NCI-H1436 treated with DMSO at 0.1 percent for 48 hours (cell line): ENCODE measurements at places on chromosomes 16 and 17.
A peak's percentile ranks its signal among the peaks of the same experiment; 100 is the strongest.

- DNase-seq: no peak
These were observed 37.2 kb downstream of the CDK5R1 start for GRCh38 chr17:32523827-32524552.

- DNase-seq: no peak
These were observed 14.1 kb downstream of the FAM20A start for GRCh38 chr17:68587026-68587425.

- DNase-seq: no peak
These were observed 3.8 kb upstream of the KIF2B start for GRCh38 chr17:53818929-53819328.

DNA sequence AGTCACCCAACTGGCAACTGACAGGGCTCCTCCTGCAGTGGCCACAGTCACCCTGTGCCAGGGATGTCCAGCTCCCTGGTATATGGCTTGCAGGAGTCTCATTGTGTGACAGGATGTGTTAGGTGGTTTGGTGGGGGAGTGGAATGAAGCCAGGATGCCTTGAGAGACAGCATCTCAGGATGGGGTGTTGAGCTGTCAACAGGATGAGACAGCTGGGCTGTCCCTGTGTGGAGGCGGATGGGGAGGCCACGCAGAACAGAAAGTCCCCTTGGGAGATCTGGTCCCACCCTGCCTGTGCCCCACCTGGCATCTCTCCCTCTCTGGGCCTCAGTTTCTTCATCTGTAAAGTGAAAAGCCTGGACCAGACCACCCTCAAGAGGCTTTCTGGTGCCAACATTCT lies 9.5 kb upstream of the ZNF469 start:
- no peak for DNase-seq

GRCh38 chr17:69874175-69874670 lies 200.8 kb upstream of the KCNJ16 start:
- no peak for DNase-seq

GRCh38 chr16:719815-720446 lies 1.0 kb upstream of the ANTKMT start:
- DNase-seq: no peak

- no peak for DNase-seq
These were observed at the start of gene TNFSF12 for GRCh38 chr17:7548585-7549400. TSS of gene TNFSF12 (plus strand) at chr17:7549058. CDS start at chr17:7549154, 96 bp downstream.

GRCh38 chr16:83045790-83046189 lies 419.0 kb downstream of the CDH13 start:
- no peak for DNase-seq

GRCh38 chr17:58318065-58318481 lies 10.5 kb downstream of the TSPOAP1 start:
- no peak for DNase-seq

GRCh38 chr17:74960570-74961342 lies 11.8 kb downstream of the HID1 start:
- no peak for DNase-seq

DNA sequence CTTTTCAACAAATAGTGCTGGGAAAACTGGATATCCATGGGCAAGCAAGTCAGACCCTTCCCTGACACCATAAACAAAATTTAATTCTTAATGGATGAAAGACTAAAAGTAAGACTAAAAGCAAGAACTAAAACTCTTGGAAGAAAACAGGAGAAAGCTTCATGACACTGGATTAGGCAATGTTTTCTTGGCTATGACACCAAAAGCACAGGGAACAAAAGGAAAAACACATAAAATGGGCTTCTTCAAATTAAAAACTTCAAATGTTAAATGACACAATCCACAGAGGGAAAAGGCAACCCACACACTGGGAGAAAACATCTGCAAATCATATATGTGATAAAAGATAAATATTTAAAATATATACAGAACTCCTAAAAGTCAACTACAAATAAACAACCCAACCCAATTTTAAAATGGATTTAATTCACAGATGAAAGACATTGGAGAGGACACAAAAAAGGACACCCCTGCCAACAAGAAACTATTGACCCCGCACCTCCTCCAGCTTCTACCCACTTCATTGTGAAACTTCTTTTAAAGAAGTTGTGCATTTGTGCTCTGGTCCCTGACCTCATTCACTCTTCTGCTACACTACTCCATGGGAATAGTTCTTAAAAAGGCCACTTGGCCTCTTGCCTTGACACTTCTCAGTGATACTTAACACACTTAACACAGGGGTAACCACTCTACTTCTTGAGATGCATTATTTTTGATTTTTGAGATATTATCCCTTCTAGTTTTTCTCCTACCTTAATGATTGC lies 80.3 kb downstream of the TRIM37 start:
- no peak for DNase-seq

GRCh38 chr17:5600041-5600440 lies 15.7 kb upstream of the NLRP1 start:
- DNase-seq: no peak

- no peak for DNase-seq
These were observed 87.9 kb downstream of the CCDC182 start for GRCh38 chr17:57657211-57657610.

- DNase-seq: no peak
These were observed 66.7 kb downstream of the RPGRIP1L start for GRCh38 chr16:53636978-53637377.

GRCh38 chr17:49980703-49981197 lies 11.8 kb downstream of the DLX4 start:
- DNase-seq: no peak

DNA sequence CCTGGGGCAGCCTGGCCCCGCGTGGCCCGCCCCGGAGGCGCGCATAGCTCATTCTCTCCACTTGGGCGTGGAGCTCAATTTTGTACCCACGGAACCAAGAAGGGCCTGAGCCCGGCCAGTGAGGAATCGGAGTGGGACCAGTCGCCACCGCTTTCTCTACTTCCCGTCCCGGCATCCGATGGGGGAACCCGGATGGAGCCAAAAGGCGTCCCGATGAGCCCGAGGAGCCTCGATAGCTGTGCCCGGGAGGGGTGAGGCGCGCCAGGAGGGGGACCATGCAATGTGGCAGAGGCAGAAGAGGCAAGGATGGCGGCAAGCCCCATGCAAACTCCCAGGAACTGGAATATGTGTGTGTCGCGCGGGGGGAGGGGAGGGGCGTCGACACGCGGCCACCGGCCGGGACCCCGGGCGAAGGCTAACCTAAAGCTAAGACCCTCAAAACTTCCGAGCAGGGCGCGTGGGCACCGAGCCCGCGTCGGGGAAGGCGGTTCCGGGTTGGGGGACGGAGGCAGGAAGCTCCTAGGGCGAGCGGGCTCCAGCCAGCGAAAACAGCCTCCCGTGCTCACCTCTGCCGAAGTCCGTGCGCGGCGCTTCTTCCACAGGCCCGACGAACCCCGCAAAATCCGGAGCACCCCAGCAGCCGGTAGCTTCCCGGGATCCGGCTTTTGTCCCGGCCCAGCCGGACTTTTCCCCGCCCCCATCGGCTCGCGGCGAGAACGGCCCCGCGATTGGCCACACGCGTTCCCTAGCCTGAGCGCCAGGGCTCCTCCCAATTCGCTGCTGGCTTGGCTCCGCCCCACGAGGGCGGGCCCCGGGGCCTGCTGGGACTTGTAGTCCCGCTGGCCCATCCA lies at the start of gene ACLY:
Gene ACLY (minus strand): TSS at position 638 of the 851 bp plus-strand sequence. CDS start 5,078 bp downstream, outside the sequence.
- DNase-seq: peak; percentile 89

GRCh38 chr17:72725433-72726068 lies 366.9 kb downstream of the SLC39A11 start:
- peak; percentile 27 for DNase-seq

DNA sequence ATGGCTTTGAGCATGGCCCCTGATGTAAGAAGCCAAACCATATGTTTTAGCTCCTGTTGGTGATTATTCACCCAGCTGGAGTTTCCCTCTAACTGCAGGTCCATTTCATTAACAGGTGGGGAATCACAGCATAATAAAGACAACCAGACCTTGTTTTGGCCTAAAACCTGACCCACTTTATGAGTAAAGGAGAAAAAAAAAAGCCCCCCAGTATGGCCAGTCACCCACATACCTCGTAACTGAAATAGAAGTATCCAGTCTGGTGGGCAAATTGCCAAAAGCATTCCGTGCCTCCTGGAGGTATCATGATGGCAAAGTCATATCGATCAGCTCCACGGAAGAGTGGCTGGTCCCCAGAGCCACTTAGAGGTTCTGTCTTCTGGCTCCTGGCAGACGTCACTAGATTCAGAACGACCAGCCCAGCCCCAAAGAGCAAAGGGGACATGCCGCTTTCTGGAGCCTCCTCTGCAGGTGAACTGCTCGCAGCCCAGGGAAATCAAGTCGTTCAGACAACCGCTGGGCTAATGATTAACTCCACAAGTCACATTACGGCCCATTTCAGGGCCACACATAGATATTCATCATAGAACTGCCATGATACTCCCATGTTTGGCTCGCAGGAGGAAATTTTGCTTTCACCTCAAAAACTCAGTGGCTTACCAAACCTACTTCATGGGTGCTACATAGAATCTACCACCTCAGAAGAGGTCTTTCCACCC lies at the start of gene TMED6:
Gene TMED6 (minus strand): TSS at position 478 of the 719 bp plus-strand sequence. CDS start 33 bp downstream, at position 445.
- DNase-seq: no peak

DNA sequence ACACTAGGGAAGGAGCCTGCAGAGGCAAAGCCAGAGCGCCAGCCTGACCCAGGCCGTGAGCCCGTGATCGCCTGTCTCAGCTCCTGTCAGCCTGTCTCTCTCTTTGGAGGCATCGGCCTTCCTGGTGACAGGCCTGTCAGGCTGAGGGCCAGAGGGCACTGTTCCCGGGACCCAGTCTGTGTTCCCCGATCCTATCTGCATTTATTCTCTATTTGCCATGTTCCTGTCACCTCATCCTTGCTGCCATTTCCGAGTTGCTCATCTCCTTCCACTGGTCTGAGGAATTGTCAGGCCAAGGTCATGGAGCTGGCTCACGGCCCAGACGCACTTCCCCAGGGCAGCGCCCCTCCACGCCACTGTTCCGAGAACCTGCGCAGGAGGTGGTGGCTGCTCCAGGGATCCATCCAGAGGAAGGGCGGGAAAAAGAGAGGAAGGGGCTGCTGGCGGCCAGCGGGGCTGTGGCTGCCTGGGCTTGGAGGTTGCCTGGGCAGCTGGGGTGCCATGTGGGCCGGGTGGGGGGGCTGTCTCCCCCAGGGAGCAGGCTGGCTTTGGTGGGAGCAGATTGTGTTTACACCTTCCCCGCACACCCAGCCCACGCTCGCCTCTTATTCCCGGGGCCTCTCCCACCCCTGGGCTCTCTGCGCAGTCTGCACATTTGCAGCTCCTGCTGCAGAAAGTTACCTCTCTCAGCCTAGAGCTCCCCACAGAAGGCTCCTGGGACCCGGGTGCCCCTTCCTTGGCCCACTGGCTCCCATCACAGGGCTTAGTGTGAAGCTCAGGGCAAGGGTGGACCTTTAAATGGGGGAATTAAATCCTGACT lies 4.9 kb downstream of the PRCD start:
- DNase-seq: no peak

- no peak for DNase-seq
These were observed 39.2 kb downstream of the GNA13 start for GRCh38 chr17:65017207-65017774.

- no peak for DNase-seq
These were observed 10.5 kb downstream of the DOK4 start for GRCh38 chr16:57475711-57476339.

DNA sequence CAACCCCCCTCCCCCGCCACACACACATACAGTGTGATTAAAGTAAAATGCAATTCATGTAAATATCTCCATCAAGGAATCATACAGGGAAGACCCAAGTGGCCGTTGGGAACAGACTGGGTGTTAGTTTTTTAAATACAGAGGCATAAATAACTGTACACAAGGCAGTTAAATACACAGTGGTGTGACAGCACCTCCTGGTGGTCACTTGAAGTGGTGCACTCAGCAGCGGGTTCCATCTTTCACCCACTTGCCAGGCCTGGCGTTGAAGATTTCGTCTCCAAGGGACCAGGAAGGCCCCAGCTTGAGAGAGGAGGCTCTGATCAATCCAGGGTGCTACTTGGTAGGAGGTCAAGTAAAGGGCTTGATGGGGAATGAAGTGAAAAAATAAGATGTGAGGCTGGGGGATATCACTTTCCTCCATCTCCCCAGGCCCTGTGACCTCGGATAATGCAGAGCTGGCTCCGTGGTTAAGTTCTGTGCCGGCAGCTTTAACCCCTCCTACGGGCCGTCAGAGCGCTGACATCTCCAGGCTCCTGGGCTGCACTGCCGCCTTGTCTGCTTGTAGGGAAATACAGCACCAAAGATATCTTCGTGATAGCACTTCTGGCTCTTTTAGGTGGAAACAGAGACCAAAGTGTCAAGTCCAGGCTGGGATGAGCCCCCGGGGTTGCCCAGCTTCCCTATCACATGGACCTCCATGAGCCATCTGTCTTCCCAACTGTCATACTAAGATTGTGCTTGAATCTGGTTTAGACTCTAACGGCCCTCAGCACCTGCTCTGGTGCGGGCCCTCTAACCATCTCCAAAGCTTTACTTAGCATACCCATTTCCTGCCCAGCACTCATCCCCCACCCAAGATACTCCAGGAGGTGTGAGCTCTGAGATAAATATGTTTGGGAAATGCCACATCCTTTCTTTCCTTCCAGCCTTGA lies 20.7 kb downstream of the LGALS9 start:
- no peak for DNase-seq

DNA sequence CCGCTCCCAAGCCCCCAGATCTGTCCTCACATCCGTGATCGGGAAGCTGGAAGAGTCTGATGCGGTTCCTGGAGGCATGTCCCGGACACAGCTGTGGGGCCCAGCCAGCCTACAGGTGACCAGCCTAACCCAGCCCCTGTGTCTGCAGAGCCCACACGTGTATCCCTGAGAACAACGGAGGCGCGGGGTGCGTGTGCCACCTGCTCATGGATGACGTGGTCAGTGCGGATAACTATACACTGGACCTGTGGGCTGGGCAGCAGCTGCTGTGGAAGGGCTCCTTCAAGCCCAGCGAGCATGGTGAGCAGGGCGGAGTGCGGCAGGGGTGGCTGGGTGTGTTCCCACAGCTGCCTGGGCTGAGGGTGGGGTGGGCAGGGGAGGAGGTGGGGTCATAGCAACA lies 30.9 kb downstream of the IL4R start:
- DNase-seq: no peak

GRCh38 chr17:20170085-20170484 lies 160.9 kb downstream of the SPECC1 start:
- no peak for DNase-seq

- no peak for DNase-seq
These were observed 205.4 kb downstream of the ANKFN1 start for GRCh38 chr17:56358651-56359050.

DNA sequence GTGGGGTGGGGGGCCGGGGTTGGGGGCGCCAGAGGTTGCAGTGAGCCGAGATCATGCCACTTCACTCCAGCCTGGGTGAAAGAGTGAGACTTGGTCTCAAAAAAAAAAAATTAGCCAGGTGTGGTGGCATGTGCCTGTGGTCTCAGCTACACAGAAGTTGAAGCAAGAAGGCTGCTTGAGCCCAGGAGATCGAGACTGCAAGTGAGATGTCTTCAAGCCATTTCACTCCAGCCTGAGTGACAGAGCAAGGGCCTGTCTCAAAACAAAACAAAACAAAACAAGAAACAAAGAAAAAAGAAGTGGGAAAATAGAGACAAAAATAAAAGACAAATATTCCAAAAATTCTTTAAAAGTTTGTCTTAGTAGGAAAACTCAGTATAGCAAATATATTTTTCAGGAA lies 135.1 kb upstream of the CORO6 start:
- DNase-seq: no peak

DNA sequence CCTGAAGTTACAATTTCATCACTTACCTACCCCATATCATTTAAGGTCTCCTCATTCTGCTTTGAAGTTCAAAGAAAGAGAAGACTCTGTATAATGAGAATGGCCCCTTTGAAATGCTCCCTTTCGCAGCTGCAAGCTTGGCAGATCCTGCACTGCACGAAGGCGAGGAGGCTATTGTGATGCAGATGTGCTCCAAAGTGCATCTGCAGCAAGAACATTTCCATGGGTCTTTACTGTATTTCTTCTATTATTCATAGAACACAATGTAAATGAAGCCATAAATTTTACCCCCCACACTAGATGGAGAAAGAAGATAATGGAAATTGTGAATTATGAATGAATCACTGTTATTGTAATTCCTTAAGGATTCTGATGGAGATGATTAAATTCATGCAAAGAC lies 178.7 kb downstream of the CHD9NB start:
- no peak for DNase-seq
